ENCODE measurements at places on chromosomes 4 and X. TPM values are rescaled to one million over a fixed set of nuclear protein-coding genes. Genes with fewer than 3 reads are reported as not detected.

HSFX3 gene
- not detected for total RNA-seq

GRCh38 chr4:185740471-185740873, 71.5 kb downstream of the SORBS2 start:
- DNase-seq: no peak
- no peaks in the 10 kb centered on the region for H3K4me1 ChIP-seq
- H3K27me3 ChIP-seq: no peaks in the 10 kb centered on the region
- H3K27ac ChIP-seq: peak overlapping the region; percentile 44
- H3K36me3 ChIP-seq: no peaks in the 10 kb centered on the region

DNA sequence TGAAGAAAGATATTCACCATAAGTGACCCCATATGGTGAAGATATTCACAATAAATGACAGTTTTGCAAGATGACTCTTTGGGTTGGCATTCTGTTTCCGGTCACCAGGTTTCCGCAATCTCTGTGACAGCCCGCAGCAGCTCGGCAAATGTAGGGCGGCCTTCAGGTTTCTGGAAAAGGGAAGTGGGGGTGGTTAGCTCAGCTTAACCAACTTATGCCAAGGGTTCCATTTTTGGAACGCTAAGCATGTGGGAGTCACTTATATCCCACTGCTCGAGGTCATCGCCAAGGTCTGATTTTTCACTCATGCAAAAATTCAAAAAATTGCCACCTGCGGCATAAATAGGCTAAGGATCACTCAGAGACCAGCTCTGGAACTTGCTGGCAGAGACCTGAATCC, 51.0 kb downstream of the NIPAL1 start:
- H3K36me3 ChIP-seq: no peaks in the 10 kb centered on the region
- H3K4me1 ChIP-seq: no peaks in the 10 kb centered on the region
- DNase-seq: no peak
- H3K27ac ChIP-seq: no peak overlapping the region

OSTC gene
- 29.8 TPM for total RNA-seq

GAB1 gene
- 81.7 TPM for total RNA-seq

- H3K27ac ChIP-seq: no peak overlapping the region
- no peak overlapping the region for H3K4me3 ChIP-seq
- H3K27me3 ChIP-seq: no peaks in the 10 kb centered on the region
These were observed 147.2 kb downstream of the AFF2 start for GRCh38 chrX:148647651-148648050.
